ENCODE measurements at places on chromosomes 3 and 15.

DNA sequence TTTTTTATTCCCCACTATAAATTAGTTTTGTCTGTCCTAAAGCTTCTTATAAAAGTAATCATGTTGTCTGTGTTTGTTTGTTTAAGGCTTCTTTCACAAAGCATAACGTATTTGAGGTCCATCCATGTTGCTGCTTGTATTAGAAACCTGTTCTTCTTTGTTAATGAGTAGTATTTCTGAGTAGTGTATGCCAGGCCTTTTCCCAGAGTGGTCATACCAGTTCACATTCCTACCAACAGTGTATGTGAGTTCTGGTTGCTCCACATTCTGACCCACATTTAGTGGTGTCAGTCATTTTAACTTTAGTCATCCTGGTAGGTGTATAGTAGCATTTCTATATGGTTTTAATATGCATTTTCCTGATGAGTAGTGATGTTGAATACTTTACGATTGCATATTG, 98.6 kb downstream of the NEO1 start:
- DNase-seq, result no peak

GRCh38 chr3:172751175-172751704, 714 bp downstream of the ECT2 start:
- no peak for DNase-seq

GRCh38 chr3:28698706-28699105, 350.1 kb upstream of the AZI2 start:
- DNase-seq, result no peak

GRCh38 chr15:92226020-92226612, 167.6 kb upstream of the ST8SIA2 start:
- DNase-seq, result no peak

DNA sequence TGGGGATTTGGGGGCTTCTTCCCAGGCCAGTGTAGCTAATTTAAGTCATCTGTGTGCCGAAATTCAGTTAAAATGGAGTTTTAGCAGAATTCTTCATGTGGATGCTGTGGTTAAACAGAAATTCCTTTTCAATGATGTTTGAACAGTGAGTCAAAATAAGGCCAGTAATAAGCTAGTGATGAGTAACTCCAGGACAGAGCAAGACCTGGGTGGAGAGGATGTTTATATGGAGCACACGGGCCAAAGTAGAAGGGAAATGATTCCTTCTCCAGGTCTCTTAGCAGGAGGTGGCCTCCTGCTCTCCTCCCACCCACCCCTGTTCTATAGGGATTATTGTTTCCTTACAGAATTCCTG, 31.9 kb upstream of the UACA start:
- DNase-seq, result no peak

Data from NCI-H2081 treated with DMSO at 0.1 percent for 48 hours (cell line).